ENCODE measurements at places on chromosomes 5 and 9. TPM values are rescaled to one million over a fixed set of nuclear protein-coding genes. Genes with fewer than 3 reads are reported as not detected.

The GCNT4 gene
- 1.8 TPM for total RNA-seq

The ZDHHC11 gene
- 2.5 TPM for total RNA-seq

The GPX8 gene
- total RNA-seq: 84.7 TPM

The GPX3 gene
- 126 TPM for total RNA-seq

The FOXD4L4 gene
- 0.26 TPM for total RNA-seq

The PHF24 gene
- 0.17 TPM for total RNA-seq

The DBH gene
- not detected for total RNA-seq

The BTNL3 gene
- total RNA-seq: not detected

The AIF1L gene
- total RNA-seq: 0.51 TPM

The MRPL36 gene
- total RNA-seq: 58.0 TPM

The NR4A3 gene
- 5.6 TPM for total RNA-seq

DNA sequence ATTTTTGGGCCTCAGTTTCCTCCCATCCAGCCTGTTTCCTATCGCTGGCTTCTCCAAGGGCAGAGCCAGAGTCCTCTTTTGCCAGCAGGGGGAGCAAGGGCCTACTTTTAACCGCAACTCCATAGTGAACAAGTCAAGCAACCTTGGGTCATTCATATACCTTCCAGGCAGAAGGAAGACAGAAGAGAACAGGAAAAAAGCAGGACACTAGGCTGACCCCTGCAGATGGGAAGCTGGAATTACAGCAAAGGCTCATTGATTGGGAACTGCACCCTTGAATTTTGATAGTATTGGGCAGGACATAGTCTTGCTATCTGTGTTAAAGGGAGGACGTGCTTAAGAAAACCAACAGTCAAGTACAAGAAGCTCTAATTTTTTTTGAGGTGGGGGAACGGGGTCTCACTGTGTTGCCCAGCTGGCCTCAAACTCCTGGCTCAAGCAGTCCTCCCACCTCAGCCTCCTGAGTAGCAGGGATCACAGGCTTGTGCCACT lies 30.1 kb downstream of the QRFP start:
- peak overlapping the region; percentile 25 for H3K4me3 ChIP-seq
- peak; percentile 91 for DNase-seq
- peaks cover 5% of the 10 kb centered on the region for H3K4me1 ChIP-seq

DNA sequence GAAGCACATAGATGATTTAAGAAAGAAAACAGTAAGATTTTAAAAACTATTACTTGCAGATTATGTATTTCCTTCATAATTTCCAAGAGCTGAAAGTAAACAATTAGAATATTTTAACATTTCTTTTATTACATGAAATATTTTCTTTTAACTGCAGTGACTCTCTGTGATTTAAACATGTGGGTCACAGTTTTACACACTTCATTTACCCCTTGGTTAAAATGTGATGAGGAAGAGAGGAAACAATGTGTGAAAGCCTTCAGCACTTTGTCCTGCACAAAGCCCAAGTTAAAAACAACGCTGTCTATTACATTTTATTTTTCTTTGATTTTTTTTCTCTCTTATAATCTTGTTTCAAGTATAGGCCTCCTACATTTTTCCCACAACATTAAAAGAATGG lies 801.3 kb downstream of the CDH12 start:
- no peak overlapping the region for H3K4me3 ChIP-seq
- H3K36me3 ChIP-seq: no peaks in the 10 kb centered on the region
- no peak overlapping the region for H3K27ac ChIP-seq
- DNase-seq: no peak
- H3K4me1 ChIP-seq: no peaks in the 10 kb centered on the region

GRCh38 chr5:82130602-82131001 lies 147.6 kb downstream of the RPS23 start:
- no peak overlapping the region for H3K4me3 ChIP-seq
- no peak overlapping the region for H3K27ac ChIP-seq
- no peaks in the 10 kb centered on the region for H3K4me1 ChIP-seq
- H3K27me3 ChIP-seq: no peaks in the 10 kb centered on the region

- no peaks in the 10 kb centered on the region for H3K4me1 ChIP-seq
- DNase-seq: no peak
- no peak overlapping the region for H3K27ac ChIP-seq
- H3K27me3 ChIP-seq: no peaks in the 10 kb centered on the region
Measured at GRCh38 chr5:98535901-98536300, 237.6 kb upstream of the RGMB start.

- no peak overlapping the region for H3K4me3 ChIP-seq
- no peak for DNase-seq
- H3K4me1 ChIP-seq: no peaks in the 10 kb centered on the region
- H3K27ac ChIP-seq: no peak overlapping the region
Measured at GRCh38 chr9:104144336-104144735, 50.2 kb downstream of the SMC2 start.

DNA sequence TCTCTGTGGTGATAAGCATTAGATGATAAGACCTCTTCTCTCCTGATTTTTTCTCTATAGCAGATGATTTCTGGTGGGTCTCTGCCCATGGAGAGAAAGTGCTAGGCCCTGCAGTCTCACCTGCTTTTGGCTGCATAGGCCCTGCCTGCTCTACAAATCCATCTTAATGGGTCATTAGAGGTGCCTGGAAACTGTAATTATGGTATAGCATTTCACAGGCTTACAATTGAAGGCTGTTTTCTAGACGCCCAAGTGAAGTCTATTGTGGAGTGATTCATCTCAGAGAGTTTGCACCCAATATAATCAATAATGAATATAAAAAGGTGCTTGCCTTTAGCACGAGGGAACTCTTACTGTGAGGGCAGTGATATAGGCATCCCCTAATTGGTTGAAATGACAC lies 33.8 kb downstream of the NEUROG1 start:
- no peak overlapping the region for H3K27ac ChIP-seq
- no peaks in the 10 kb centered on the region for H3K27me3 ChIP-seq
- no peaks in the 10 kb centered on the region for H3K36me3 ChIP-seq
- no peaks in the 10 kb centered on the region for H3K4me1 ChIP-seq
- no peak for DNase-seq
- H3K4me3 ChIP-seq: no peak overlapping the region

DNA sequence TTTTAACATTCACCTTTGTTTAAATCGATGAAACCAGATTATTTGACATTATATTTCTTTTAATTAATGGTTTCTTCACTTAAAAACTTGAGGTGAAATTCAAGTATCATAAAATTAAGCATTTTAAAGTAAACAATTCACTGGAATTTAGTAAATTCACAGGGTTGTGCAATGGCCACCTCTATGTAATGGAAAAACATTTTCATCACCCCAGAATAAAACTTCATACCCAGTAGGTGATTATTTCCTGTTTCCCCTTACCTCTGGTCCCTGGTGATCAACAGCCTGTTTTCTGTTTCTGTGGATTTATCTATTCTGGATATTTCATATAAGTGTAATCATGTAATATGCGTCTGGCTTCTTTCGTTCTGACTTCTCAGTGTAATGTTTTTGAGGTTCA lies 27.2 kb downstream of the HSPA4 start:
- no peak overlapping the region for H3K27ac ChIP-seq
- H3K4me1 ChIP-seq: no peaks in the 10 kb centered on the region
- DNase-seq: no peak
- no peaks in the 10 kb centered on the region for H3K36me3 ChIP-seq
- H3K4me3 ChIP-seq: no peak overlapping the region

DNA sequence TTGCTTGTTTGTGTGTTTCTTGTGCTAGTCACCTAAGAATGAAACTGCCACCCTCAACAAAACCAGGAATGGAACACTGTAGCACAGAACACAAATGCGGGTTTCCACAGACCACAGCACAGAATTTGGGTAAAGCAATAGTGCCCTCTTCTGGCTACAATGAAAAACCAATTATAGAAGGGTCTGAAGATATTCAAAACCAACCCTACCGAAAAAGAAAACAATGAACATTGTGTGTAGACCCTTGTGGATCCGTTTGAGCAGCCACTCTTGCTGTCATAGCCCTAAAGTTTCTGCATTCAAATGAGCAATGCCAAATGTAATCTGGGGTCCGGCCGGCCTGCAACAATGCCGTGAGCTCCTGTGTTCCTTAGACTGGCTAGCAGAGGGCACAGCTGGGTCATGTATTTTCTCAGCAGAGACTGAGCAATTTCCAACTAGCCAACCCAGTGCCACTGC lies 8.3 kb upstream of the ENC1 start:
- H3K27me3 ChIP-seq: no peaks in the 10 kb centered on the region
- H3K36me3 ChIP-seq: no peaks in the 10 kb centered on the region
- peak; percentile 65 for DNase-seq
- no peak overlapping the region for H3K4me3 ChIP-seq

DNA sequence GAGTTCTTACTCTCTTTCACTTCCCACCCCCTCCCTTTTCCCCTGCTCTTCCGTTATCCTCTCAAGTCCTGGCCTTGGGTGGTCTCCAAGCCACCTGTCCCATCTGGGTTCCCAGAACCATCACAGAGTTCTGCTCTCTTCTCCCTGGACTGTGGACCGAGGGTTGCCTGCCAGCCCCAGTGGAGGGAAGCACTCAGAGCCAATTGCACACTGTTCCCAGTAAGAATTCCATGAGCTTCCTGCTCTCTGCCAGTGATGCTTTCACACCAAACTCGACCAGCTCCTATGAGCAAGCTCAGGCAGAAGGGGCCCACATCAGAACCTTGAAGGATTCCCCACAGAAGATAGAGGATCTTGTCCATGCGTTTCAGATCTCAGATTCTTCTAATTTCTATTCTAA lies 20.1 kb upstream of the AFAP1L1 start:
- H3K4me3 ChIP-seq: no peak overlapping the region
- H3K27ac ChIP-seq: no peak overlapping the region
- no peaks in the 10 kb centered on the region for H3K27me3 ChIP-seq
- DNase-seq: no peak
- peaks cover 20% of the 10 kb centered on the region for H3K36me3 ChIP-seq

DNA sequence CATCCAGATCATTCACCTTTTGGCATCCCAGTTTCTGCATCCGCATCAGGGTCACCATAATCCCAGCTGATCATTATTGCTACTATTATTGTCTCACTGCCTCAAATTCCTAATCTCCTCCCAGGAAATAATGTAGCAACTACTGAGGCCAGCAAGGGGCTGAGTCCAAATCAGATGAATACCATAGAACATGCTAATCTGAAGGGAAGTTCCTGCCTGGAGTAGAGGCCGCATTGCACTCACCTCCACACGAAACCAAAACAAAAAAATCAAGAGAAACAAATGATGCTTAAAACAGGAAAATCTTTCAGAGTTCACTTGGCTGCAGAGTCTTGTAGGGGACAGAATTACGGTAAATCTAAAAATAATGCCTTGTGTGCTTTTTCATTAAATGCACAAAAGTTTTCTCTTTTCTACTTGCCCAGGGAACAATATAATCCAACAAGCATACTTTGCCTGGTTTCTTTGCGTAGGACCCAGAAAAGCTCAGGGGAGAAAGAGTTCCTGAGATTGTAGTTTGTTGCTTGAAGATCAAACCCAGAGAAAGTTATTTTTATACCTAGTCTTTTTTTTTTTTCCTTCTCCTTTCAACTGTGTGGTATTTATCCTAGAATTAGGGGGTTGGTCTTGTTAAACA lies 87.7 kb upstream of the KLF4 start:
- no peaks in the 10 kb centered on the region for H3K36me3 ChIP-seq
- no peak for DNase-seq
- no peaks in the 10 kb centered on the region for H3K27me3 ChIP-seq
- H3K4me1 ChIP-seq: no peaks in the 10 kb centered on the region
- no peak overlapping the region for H3K27ac ChIP-seq

DNA sequence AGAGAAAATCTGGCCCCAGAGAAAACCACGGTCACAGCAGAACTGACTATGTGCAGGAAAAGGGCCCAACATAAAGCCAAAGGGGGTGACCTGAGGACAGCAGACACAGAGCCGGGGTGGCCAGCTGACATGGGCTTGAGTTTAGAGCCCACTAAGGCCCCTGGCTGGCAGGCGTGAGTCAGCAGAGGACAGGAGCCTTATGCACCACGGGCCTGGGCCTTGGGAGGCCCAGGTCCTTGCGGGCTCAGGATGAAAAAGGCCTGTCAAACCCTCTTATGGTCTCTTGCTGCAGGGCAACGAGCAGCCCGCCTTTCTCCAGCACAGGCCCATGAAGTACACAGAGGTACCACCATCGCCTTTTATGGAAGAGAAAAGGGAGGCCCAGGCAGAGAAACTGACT lies 19.7 kb downstream of the STK10 start:
- H3K4me1 ChIP-seq: peaks cover 14% of the 10 kb centered on the region
- H3K27ac ChIP-seq: no peak overlapping the region
- no peak for DNase-seq
- no peak overlapping the region for H3K4me3 ChIP-seq

- no peaks in the 10 kb centered on the region for H3K36me3 ChIP-seq
- no peak overlapping the region for H3K27ac ChIP-seq
- no peaks in the 10 kb centered on the region for H3K4me1 ChIP-seq
Measured at GRCh38 chr5:112024769-112025168, 267.8 kb upstream of the NREP start.

DNA sequence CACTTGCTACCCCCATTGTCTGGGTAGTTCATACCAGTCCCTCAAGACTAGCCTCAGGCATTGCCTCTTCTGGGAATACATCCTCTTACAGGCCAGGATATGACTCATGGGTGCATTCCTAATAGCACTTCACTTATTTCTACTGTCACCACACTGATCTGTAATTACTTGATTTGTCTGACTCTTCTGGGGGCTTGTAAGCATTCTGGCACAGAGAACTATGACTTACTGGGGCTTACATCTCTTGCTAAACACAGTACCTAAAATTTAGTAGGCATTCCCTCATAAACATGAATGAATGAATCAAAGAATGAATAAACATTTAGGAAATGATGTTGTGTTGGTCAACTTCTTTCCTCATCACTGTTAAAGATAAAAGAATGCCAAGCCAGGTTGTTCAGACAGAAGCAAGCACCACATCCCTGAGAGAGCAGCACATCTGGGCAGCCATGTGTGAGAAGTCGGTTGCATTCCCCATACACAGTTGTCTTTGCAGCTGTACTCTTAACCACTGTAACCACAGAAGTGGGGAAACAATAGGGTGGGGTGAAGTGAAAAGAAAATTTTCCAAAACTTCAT lies 27.6 kb downstream of the IL7R start:
- peaks cover 8% of the 10 kb centered on the region for H3K4me1 ChIP-seq
- H3K27me3 ChIP-seq: no peaks in the 10 kb centered on the region
- DNase-seq: peak; percentile 95
- H3K4me3 ChIP-seq: no peak overlapping the region
- no peaks in the 10 kb centered on the region for H3K36me3 ChIP-seq

DNA sequence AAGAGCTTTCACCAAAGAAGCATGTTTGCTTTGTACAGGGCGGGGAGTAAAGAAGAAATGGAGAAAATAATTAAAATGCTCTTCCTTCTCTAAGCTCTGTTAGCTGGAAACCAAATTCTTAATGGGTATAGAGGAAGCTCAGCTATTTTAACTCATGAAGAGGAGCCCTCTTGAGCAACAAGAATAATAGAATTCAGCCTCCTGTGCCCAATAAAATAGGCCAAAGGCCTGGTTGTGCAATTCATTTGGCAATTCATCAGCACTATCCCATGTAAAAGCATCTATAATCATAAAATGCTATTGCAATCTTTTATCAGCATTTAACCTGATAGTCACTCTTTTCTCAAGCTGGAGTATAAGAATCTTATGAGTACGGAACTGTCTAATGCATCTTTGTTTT lies 133.6 kb upstream of the CDH6 start:
- no peaks in the 10 kb centered on the region for H3K4me1 ChIP-seq
- no peak overlapping the region for H3K27ac ChIP-seq
- DNase-seq: peak; percentile 9
- H3K27me3 ChIP-seq: no peaks in the 10 kb centered on the region
